ENCODE measurements at places on chromosomes 2 and 18.

GRCh38 chr18:50711386-50711785, 108.4 kb downstream of the MRO start:
- DNase-seq, result no peak

- no peak for DNase-seq
These were observed 6.7 kb downstream of the SFTPB start for GRCh38 chr2:85661139-85661858.

- DNase-seq, result peak; percentile 94
These were observed 15.0 kb upstream of the MYO1B start for GRCh38 chr2:191230174-191230573.

- no peak for DNase-seq
These were observed 22.3 kb downstream of the ADCYAP1 start for GRCh38 chr18:926946-927345.

- no peak for DNase-seq
These were observed 5.5 kb upstream of the TTL start for GRCh38 chr2:112476434-112476833.

DNA sequence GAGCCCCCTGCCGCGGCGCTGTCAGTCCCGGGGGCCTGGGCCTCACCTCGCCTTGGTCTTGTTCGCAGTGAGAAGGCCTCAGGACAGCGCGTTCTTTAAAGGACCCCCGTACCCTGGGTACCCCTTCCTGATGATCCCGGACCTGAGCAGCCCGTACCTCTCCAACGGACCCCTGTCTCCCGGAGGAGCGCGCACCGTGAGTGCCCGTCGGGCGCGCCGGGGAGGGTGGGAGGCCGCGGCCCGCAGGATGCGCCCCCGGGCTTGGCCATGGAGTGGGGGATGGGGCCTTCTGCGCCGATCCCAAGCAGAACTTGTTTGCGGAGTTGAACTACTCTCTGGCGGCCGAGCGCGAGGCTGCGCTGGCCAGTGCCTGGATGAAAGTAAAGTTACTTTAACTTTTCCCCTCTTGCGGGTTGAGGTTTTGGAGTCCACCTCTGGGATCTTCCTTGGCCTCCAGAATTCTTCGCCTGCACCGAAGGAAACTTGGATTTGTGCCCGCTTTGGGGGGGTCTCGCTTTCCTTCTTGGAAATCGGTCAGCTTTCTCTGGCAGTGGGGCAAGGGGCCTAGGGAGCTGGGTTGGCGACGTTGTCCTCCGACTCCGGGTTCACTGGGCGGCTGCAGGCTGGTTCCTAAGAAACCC, 1.2 kb downstream of the TCF7L1 start:
- no peak for DNase-seq

GRCh38 chr18:68925268-68925667, 127.4 kb downstream of the CCDC102B start:
- no peak for DNase-seq

- no peak for DNase-seq
These were observed 247.6 kb downstream of the RDH14 start for GRCh38 chr2:18312818-18313217.

Data from non-pigmented ciliary epithelial cell (primary cell).